ENCODE measurements at places on chromosomes 2 and 18.

DNA sequence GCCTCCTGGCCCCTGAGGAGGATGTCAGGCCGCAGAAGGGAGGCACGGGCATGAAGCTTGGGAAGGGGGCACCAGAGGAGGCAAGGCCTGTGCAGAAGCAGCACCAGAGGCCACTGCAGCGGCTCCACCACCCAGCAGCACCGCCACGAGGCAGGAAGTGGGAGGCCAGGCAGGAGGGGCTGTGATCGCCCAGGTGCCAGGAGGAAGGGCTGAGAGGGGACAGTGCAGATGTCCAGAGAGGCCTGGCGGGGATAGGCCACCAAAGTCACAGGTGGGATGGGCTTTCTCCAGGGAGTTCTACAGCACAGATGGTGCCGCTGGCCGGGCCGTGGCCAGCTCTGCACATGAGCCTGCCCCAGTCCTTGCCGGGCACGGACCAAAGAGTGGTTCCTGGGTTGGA is 6.0 kb upstream of the ALPI start:
- no peak for DNase-seq

DNA sequence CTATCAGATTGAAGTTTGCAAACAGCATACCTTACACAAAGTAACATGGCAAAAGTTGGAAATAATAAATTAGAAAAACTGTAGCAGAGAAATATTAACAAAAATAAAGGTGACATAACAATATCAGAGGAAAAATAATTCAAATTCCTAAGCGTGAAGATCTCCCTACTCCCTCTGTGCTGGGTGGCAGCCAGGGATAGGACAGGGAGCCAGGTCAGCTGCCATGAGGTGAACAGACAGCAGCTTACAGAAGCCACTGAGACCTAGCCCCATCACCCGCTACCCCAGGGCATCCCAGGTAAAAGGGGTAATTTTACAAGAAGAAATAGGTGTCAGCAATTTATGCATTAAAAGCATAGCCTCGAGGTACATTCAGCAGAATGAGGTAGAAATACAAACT is 423.8 kb upstream of the HS6ST1 start:
- no peak for DNase-seq

- DNase-seq, result no peak
These were observed 48.5 kb upstream of the PROKR1 start for GRCh38 chr2:68594674-68595492.

DNA sequence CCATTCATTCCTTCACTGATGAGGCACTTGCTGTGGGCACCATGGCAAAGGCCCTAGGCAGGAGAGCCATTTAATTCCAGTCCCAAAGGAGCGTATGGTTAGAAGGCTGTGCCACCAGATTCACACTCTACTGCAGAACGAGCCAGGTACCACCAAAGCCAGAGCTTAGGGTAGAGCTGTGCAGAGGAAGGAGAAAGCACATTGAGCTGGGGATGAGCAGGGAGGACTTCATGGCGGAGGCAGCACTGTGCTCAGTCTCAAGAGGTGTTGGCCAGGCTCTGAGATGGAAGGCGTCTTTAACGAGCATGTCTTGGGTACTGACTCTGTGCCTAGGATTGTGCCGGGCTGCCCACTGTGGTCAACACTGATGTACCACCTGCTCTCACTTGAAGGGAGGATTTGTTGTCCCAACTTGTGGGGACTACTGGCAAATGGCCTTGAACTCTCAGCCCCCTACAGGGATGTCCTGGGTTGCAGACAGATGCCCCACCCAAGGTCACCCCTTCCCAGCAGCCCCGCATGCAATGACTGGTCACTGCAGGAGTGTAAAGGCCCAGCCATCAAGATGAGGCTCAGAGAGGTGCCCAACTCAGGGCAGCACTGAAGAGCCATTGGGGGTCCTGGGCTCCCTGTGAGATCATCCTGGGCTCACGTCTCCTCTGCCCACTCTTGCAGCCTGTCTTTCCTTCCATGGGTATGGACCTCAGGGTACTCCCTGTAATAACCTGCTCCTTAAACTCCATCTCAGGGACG is 251.4 kb downstream of the GLI2 start:
- DNase-seq, result no peak

DNA sequence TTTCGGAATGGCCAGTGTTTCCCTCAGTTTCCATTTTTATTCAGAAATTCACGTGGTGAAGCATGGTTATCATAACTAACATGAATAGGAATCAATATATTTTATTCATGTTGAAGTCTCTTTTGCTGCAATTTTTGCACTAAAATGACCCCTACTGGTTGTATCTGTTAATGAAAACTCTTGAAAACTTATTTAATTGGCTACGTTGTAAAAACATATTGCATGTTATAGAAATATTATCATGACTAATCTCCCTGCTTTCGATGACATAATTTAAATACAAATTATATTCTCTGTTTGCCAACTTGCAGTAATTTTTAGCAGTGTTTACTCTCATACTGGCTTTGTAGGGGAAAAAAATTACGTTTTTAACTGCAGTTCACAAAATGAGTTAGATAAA is 3.5 kb downstream of the CRIM1 start:
- DNase-seq, result no peak

- DNase-seq, result no peak
These were observed 85.3 kb upstream of the SULT1C3 start for GRCh38 chr2:108154366-108155061.

DNA sequence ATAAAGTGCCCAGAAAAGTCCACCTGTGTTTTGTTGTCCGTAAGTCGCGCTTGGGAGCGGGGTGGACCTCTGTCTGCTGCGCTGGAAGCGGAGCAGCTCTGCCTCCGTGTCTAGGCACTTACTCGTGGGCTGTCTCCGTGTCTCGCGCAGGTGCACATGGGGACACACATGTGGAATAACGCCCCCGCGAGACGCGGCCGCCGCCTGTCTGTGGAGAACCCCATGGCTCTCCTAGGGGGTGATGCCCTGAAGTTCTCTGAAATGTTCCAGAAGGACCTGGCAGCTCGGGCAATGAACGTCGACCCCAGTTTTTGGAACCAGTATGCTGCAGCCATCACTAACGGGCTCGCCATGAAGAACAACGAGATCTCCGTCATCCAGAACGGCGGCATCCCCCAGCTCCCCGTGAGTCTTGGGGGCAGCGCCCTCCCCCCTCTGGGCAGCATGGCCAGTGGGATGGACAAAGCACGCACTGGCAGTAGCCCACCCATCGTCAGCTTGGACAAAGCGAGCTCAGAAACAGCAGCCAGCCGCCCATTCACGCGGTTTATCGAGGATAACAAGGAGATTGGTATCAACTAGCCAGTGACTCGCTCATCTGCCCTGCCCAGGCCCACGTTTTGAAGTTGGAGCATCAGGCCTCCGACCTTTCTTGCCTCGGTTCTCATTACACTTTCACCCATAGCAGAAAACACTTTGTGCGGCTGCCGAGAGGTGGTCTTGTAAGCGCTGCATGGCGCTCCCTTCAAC is 17.3 kb downstream of the SALL3 start:
- no peak for DNase-seq

DNA sequence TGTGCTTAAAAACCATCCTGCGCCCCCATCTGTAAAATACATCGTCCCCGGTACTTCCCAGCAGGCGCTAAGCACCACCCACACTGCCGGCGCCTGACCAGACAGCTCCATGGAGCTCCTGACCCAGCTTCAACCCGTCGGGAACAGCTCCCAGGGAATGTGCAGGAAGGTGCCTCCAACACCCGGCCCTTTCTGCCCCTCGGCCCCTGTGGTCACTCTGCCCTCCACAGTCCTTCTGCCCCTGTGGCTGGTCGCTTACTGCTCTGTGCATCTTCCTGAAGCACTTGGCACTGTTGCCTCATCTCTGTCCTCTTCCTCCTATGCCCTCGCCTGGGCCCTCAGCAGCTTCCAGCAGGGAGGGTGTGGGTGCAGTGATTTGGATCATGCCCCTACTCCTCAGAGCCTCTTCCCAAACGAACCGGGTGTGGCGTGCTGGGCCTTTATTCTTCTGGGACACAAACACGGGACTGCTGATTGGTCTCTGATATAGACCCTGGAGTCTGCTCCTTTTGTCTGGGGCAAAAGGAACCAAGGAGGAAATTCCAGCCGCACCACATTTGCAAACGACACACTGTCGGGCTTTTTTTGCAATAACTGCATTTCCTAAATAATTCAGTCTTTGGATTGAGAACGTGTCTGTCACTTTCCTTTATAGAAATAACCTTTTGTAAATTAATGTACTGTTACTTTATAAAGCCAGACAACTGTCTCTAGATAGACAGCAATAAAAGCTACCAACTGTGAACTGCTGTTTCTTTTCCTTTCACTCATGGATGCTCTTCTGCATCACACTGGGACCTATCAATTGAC is 65.9 kb downstream of the ADI1 start:
- DNase-seq, result no peak

- DNase-seq, result no peak
These were observed 41.8 kb downstream of the TGFBRAP1 start for GRCh38 chr2:105287692-105288091.

GRCh38 chr2:239642406-239643004 is 241.7 kb upstream of the HDAC4 start:
- DNase-seq, result no peak

DNA sequence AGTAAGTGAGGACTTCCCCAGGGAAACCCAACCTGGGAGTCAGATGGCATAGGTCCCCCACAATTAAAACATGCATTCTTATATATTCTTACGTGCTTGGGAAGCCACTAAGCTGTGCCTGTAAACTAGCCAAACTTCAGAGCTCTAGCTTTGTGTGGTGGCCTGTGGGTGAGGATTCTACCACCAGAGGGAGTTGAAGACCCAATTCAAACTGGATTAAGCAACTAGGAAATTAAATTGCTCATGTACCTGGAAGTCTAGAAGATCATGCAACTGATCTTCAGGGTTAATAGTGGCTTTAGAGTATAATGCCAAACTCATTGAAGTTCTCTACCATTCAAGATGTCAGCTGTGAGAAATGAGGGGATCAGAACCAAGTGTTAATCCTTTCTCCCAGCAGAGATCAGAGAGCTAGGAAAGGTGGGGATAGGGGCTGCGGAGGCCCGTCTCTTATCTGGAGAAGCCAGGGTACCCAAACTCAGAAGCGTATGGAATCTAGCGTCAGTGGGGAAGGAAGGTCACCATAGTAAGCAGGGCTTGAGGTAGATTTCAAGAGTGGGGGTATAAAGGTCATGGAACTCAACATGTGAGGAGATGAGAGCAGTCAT is 53.2 kb upstream of the CCDC85A start:
- no peak for DNase-seq

GRCh38 chr2:64492821-64493220 is 31.3 kb upstream of the AFTPH start:
- no peak for DNase-seq

- DNase-seq, result no peak
These were observed 40.2 kb downstream of the SCTR start for GRCh38 chr2:119483896-119484718.

GRCh38 chr2:163455815-163456214 is 280.0 kb downstream of the FIGN start:
- DNase-seq, result no peak

GRCh38 chr2:108918941-108919341 is 70.1 kb downstream of the EDAR start:
- no peak for DNase-seq

- no peak for DNase-seq
These were observed 255.2 kb upstream of the SPRED2 start for GRCh38 chr2:65687614-65688013.

DNA sequence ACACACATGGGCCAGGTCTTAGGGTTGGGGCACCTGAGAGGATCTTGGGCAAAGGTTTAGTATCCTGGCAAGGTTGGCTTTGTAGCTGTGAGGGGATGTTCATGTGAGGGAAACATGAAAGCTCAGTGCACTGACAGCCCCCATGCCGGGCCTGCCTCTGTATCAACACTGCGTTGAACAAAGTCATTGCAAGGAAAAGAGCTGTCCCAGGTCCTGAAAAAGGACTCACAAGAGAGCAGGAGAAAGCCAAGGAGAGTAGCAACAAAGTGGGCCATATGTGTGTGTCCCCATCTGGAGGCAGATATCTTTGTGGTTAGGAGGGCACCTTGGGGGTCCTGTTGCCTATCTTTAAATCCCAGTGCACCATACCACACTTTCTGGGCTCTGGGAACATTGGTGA is 237.8 kb upstream of the THSD7B start:
- no peak for DNase-seq

GRCh38 chr18:78675231-78675630 is 304.4 kb upstream of the SALL3 start:
- no peak for DNase-seq

DNA sequence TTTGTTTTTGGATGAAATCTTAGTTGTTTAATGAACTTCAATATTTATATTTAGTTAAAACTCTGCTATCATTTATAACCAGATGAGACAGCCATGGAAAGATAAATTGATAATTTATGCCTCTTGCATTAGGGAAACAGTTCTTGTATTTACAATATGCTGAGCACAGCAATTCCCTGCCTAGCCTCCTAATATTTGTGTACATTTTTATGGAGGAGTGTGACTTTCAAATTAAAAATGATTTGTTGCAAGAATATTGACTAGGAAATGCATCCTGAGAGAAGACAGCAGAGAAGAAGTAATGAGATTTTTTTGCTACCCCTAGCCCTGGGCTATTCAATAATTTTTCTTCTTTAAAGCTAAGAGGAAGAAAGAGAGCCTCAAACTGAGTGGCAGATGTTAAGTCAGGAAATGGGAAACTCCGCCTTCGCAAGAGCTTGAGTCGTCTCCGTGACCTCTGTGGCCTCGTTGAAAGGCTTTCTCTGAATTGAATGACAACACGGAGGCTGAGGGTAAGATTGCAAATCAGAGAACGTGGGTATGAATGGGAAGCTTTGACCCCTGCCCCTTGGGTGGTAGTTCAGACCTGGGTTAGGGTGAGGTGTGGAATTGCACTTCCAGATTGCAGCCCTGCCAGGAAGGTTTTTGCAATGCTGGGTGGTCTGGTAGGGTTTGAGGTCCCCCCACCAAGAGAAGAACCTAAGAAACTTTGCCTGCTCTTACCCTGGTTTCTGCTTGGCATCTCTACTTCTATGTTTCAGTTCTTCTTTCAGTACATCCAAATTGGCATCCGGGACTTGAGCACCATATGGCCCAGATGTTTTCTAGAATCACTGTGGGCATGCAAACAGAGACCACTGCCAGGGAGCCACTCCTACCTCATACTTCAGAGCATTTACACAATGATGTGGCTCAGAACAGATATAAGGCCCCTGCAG is 210.3 kb upstream of the RBMS1 start:
- DNase-seq, result no peak

DNA sequence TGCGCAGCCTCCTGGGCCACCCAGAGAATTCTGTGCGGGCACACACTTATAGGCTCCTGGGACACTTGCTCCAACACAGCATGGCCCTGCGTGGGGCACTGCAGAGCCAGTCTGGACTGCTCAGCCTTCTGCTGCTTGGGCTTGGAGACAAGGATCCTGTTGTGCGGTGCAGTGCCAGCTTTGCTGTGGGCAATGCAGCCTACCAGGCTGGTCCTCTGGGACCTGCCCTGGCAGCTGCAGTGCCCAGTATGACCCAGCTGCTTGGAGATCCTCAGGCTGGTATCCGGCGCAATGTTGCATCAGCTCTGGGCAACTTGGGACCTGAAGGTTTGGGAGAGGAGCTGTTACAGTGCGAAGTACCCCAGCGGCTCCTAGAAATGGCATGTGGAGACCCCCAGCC is 11.8 kb upstream of the TTLL4 start:
- no peak for DNase-seq

All from NCI-H2029 (cell line).